Glomerular endothelial cell (primary cell): ENCODE measurements at places on chromosomes 5 and 9.

DNA sequence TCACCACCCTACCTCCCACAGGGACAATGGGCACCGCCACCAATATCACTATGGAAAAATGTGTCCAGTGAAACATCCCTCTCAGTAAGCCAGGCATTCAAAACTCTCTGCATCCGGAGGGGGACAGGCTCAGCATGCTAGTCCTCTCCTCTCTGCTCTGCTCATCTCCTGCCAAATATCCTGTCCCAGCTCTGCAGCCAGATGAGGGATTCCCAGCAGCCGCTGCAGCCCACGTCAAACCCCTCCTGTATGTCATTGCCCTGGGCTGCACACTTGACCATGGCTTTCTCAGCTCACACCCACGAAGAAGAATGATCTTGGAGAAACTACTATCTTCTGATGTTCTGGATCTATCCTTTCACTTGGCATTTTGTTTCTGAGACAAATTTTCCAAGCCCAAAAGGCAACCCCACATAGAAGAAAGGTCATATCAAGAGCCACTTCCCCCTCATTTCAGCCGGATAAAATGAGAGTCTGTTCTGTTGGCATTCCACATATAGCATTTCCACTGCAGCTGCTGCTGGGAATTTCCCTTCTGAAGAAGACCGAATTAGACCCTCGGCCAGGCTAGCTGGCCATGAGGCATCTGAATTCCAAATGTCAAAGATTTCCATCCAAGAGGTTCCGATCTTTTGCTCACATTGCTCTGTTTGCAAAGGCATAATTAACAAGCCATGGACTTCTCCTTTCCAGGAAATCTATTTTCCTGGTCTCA lies 338.0 kb downstream of the ACTL7B start:
- DNase-seq: no peak

- no peak for DNase-seq
These were observed 11.1 kb upstream of the CTSL start for GRCh38 chr9:87714819-87715218.

DNA sequence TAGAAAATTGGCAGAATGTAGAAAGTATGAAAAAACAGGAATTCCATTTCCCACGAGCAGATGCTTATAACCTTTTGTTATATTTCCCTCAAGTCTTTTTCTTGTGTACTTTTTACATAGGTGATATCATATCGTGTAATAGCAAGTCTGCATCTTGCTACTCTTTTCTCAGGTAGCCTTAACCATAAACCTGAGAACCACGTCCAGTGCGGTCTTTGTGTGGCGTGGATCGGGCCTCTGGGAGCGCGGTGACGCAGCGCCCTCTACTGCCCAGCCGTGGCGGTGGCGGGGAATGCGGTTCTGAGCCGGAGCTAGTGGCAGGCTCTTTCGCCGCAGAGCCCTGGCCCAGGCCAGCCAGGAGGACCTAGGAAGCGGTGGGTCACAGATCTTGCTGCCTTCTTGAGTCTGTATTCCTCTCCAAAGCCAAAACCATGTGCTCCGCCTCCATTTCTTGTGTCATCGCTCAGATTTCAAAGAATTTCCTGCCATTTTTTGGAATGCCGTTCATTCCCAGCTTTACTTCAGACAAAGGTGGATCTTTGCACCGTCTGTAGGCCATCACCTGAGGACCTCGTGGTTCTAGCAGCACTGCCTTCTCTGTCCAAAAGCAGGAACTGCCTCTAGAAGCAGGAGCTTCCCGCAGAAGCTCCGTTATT lies 71.9 kb downstream of the MVB12B start:
- no peak for DNase-seq

DNA sequence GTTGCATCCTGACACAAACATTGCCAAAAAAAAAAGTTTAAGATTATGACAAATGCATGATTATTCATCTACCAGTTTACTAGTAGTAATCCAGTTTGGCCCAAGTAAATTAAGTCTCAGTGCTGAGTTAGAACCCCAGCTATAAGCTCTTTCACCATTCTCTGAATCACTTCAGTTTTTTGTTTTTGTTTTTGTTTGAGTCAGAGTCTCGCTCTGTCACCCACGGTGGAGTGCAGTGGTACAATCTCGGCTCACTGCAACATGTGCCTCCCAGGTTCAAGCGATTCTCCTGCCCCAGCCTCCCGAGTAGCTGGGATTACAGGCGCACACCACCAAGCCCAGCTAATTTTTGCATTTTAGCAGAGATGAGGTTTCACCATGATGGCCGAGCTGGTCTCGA lies 1.5 kb upstream of the PCYOX1L start:
- no peak for DNase-seq

DNA sequence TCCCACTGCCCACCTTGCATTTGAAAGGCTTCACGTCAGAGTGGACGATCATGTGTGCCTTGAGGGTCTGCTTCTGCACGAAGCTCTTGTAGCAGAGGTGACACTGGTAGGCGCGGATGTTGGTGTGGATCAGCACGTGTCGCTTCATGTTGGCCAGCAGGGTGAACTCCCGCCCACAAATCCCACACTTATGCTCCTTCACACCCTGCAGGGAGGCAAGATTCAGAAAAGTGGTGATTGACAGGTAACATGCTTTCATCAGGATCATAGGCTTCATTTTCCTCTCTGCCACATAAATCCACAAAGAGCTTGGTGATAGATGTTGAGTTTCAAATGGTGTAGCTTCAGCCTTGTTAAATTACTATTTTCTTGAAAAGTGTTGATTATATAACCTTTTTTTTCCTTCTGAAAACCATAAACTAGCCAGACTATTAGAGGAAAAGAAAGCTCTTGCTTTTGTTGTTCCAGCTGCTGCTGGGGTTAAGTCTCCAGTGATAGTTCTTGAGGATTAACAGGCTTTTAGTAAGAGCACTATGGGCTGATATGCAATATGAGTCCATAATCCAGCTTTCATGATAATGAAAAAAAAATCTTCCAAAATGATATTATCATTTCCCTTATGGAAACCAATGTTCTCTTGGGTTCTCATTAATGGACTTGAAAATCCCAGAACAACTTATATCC lies 50.7 kb downstream of the ZNF366 start:
- DNase-seq: no peak

DNA sequence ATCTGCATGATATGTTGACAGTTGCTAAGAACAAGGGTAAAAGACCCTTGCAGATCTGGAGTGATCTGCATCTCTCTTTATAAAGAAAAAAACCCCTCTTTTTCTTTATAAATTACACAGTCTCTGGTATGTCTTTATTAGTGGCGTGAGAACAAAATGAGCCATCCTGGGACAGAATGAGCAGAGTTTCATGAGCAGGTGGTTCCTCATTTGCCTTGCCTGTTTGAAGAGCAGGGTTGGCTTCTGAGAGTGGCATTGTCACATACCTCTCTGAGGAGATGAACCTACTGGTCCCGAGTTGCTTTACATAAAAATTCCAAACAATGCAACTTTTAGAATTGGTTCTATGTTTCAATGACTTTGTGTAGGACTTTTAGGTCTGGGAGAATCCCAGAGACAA lies 94.3 kb downstream of the INSYN2B start:
- DNase-seq: no peak

- no peak for DNase-seq
These were observed 468.5 kb downstream of the TMEM232 start for GRCh38 chr5:110257971-110258370.

- no peak for DNase-seq
These were observed 45.4 kb downstream of the ENTREP1 start for GRCh38 chr9:69370430-69370829.

- DNase-seq: no peak
These were observed 152.8 kb upstream of the LHFPL2 start for GRCh38 chr5:78801413-78801812.

GRCh38 chr9:16328349-16328748 lies 542.1 kb downstream of the BNC2 start:
- no peak for DNase-seq
